ENCODE measurements at places on chromosomes 2 and 18. TPM values are rescaled to one million over a fixed set of nuclear protein-coding genes. Genes with fewer than 3 reads are reported as not detected.

ATL2 gene
- total RNA-seq = 47.8 TPM

TXNDC9 gene
- 27.5 TPM for total RNA-seq

GRB14 gene
- 0.83 TPM for total RNA-seq

TEKT4 gene
- not detected for total RNA-seq

SPP2 gene
- total RNA-seq = not detected

L3MBTL4 gene
- total RNA-seq = 0.59 TPM

MOGAT1 gene
- total RNA-seq = not detected

RGPD4 gene
- total RNA-seq = 0.18 TPM

LMAN1 gene
- total RNA-seq = 93.2 TPM

TRABD2A gene
- total RNA-seq = 0.21 TPM

ANTXR1 gene
- total RNA-seq = 144 TPM

- peaks cover 8% of the 10 kb centered on the region for H3K4me1 ChIP-seq
- no peaks in the 10 kb centered on the region for H3K36me3 ChIP-seq
- H3K27ac ChIP-seq = no peak overlapping the region
- no peak for DNase-seq
- peaks cover 25% of the 10 kb centered on the region for H3K27me3 ChIP-seq
Observed at GRCh38 chr2:64485961-64486360, 32.0 kb downstream of the LGALSL start.

GRCh38 chr2:42832289-42832634 is 39.9 kb upstream of the HAAO start:
- H3K27me3 ChIP-seq = no peaks in the 10 kb centered on the region
- no peak overlapping the region for H3K4me3 ChIP-seq
- no peaks in the 10 kb centered on the region for H3K36me3 ChIP-seq
- H3K27ac ChIP-seq = no peak overlapping the region
- H3K4me1 ChIP-seq = peaks cover 22% of the 10 kb centered on the region
- DNase-seq = no peak

GRCh38 chr18:70709144-70709543 is 420.3 kb downstream of the SOCS6 start:
- no peaks in the 10 kb centered on the region for H3K27me3 ChIP-seq
- no peak for DNase-seq
- no peak overlapping the region for H3K27ac ChIP-seq

- no peak overlapping the region for H3K27ac ChIP-seq
- no peak for DNase-seq
Observed at GRCh38 chr2:124778076-124778475, 753.0 kb downstream of the CNTNAP5 start.

DNA sequence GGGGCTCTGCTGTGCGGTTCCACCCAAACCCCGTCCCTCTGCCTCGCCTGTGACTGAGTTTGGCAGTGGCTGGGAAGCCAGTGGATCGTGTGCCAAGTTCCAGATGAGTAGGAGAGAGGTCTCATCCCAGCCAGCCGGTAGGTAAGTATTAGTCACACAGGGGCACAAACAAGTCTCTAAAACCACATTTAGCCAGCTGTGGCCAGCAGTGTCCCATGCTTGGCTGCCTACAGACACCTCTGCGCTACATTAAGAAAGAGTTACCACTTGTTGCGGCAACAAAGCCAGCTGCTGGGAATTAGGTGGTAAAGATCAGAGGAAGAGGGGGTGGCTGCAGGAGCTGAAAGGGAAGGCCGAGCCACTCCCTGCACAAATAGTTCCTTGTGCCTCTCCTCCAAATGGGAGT is 81.2 kb downstream of the GATA6 start:
- no peak for DNase-seq
- no peak overlapping the region for H3K4me3 ChIP-seq
- peaks cover 59% of the 10 kb centered on the region for H3K27me3 ChIP-seq
- H3K27ac ChIP-seq = no peak overlapping the region
- H3K36me3 ChIP-seq = no peaks in the 10 kb centered on the region
- peaks cover 1% of the 10 kb centered on the region for H3K4me1 ChIP-seq

DNA sequence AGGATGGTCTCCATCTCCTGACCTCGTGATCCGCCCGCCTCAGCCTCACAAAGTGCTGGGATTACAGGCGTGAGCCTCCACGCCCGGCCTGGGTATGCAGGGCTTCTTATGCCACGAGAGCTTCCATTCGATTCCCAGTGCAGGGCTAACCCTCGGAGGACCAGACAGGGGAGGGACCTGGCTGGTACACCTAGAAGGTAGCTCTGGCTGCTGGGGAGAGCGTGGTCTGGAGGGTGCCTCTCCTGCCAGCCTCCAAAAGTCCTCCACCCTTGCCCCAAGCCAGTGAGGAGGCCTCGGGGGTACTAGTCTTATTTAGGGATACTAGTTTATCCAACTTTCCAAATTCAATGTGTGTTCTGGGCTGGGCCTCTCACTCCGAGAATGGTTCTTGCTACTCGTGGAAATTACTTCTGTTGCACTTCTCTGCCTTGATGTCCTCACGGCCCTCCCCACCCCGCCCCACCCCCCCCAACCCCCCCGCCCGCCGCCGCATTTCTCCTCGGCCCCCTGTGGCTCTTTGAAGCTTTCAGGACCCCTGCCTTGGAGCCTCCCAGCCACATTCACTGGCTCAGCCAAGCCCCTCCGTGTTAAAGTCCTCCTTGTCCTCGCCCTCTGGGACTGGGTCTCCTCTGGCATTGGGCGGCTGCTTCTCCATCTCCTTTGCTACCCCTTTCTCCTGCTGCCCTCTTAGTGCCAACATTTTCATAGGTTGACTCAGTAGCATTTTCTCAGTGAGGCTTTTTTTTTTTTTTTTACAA is 143.0 kb upstream of the EPAS1 start:
- no peak overlapping the region for H3K4me3 ChIP-seq
- H3K36me3 ChIP-seq = peaks cover 5% of the 10 kb centered on the region
- DNase-seq = no peak
- no peak overlapping the region for H3K27ac ChIP-seq
- no peaks in the 10 kb centered on the region for H3K27me3 ChIP-seq

DNA sequence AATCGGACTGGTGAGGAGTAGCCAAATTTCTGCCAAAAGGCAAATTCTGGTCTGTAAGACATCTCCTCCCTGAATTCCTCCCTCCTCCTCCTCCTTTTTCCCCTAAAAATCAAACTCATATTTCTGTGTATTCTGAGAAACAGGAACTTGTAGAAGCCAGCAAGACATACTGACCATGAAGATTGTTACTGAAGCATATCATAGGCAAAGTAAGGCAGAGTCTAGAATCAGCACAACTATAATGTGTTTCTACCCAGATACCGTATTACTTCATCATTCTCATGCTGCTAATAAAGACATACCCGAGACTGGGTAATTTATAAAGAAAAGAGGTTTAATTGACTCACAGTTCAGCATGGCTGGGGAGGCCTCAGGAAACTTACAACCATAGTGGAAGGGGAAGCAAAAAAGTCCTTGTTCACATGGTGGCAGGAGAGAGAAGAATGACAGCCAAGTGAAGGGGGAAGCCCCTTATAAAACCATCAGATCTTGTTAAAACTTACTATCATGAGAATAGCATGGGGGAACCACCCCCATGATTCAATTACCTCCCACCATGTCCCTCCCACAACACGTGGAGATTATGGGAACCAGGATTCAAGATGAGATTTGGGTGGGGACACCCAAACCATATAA is 24.9 kb upstream of the EPC2 start:
- H3K27ac ChIP-seq = no peak overlapping the region
- H3K27me3 ChIP-seq = no peaks in the 10 kb centered on the region
- H3K36me3 ChIP-seq = no peaks in the 10 kb centered on the region

GRCh38 chr2:162782138-162782537 is 56.4 kb downstream of the KCNH7 start:
- H3K36me3 ChIP-seq = no peaks in the 10 kb centered on the region
- DNase-seq = no peak
- no peaks in the 10 kb centered on the region for H3K4me1 ChIP-seq
- no peak overlapping the region for H3K27ac ChIP-seq
- H3K27me3 ChIP-seq = no peaks in the 10 kb centered on the region

DNA sequence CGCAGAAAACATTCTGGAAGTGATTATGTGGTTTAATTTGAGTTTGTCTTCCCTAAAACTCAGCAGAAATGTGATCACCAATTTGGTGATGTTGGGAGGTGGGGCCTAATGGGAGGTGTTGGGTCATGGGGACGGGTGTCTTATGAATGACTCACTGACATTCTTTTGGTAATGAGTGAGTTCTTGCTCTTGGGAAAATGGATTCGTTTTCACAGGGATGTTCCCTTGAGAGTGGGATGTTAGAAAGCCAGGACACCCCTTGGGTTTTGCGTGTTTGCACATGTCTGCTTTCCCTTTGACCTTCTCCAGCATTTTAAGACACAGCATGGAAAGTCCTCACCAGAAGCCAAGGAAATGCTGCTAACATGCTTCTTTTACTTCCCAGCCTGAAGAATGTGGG is 321.5 kb upstream of the NT5C1B start:
- peaks cover 3% of the 10 kb centered on the region for H3K36me3 ChIP-seq
- no peak for DNase-seq
- H3K4me1 ChIP-seq = peaks cover 36% of the 10 kb centered on the region
- H3K27ac ChIP-seq = peak overlapping the region; percentile 92
- no peak overlapping the region for H3K4me3 ChIP-seq

GRCh38 chr2:238963161-238963970 is 115.5 kb downstream of the TWIST2 start:
- DNase-seq = peak; percentile 77
- peaks cover 13% of the 10 kb centered on the region for H3K4me1 ChIP-seq
- H3K36me3 ChIP-seq = no peaks in the 10 kb centered on the region
- H3K4me3 ChIP-seq = no peak overlapping the region

DNA sequence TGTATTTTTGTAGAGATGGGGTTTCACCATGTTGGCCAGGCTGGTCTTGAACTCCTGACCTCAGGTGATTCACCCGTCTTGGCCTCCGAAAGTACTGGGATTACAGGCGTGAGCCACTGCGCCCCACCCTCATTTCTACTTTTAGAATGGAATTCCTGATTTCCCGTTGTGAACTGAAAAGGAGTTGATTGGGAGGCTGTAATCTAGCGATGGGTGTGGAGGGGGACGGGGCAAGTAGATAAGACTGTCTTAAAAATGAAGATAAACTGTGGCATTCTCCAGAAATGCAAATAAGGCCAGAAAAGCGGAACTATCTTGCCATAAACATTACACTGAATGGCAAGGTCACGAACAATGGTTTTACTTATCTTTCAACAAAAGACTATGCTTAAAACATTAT is 135.4 kb downstream of the TRIB2 start:
- H3K36me3 ChIP-seq = no peaks in the 10 kb centered on the region
- peaks cover 7% of the 10 kb centered on the region for H3K4me1 ChIP-seq
- no peak overlapping the region for H3K27ac ChIP-seq
- H3K4me3 ChIP-seq = no peak overlapping the region
- DNase-seq = no peak

- no peak overlapping the region for H3K27ac ChIP-seq
- no peak overlapping the region for H3K4me3 ChIP-seq
- H3K36me3 ChIP-seq = no peaks in the 10 kb centered on the region
- H3K27me3 ChIP-seq = peaks cover 14% of the 10 kb centered on the region
- no peak for DNase-seq
Observed at GRCh38 chr2:30398084-30398873, 48.8 kb upstream of the LCLAT1 start.

- H3K27me3 ChIP-seq = no peaks in the 10 kb centered on the region
- no peak overlapping the region for H3K4me3 ChIP-seq
- DNase-seq = no peak
- peaks cover 6% of the 10 kb centered on the region for H3K4me1 ChIP-seq
Observed at GRCh38 chr2:33242845-33243244, 233.6 kb upstream of the RASGRP3 start.

DNA sequence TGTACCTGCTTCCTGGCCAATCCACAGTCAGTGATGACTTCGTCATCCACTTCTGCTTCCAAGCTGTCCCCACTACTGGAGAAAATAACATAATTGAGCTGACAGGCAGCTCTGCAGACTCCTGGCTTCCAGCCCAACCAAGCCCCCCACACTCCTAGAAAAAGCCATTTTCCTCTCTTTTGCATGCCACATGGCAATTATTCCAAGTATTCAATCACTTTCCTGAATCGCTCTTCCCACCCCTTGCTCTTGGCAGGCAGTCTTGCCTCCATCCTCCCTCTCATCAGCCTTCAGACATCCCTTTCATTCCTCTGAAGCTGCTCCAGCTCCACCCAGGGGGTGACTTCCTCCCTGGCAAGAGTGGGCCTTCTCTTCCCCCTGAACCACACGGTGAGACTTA is 14.3 kb upstream of the ST8SIA5 start:
- peaks cover 4% of the 10 kb centered on the region for H3K4me1 ChIP-seq
- H3K27me3 ChIP-seq = peaks cover 2% of the 10 kb centered on the region
- H3K4me3 ChIP-seq = no peak overlapping the region
- H3K36me3 ChIP-seq = no peaks in the 10 kb centered on the region
- H3K27ac ChIP-seq = no peak overlapping the region
- DNase-seq = no peak

DNA sequence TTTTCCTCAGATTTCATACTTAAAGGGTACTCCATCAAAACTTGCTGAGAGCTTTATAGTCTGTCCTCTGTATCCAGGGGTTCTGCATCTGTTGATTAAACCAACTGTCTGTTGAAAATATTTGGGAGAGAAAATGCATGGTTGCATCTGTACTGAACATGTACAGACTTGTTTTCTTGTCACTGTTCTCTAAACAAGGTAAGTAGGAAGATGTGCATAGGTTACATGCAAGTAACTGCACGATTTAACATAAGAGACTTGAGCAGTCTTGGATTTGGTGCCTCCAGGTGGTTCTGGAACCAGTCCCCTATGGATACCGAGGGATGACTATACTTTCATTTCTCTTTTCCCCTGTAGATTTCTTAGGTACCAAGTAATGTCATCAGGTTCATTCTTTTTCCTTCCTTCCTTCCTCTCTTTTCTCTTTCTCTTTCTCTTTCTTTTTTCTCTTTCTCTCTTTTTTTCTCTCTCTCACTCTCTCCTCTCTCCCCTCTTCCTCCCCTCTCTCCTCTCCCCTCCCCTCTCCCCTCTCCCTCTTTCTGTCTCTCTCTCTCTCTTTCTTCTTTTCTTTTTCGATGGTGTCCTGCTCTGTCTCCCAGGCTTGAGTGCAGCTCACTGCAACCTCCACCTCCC is 23.2 kb downstream of the ADNP2 start:
- no peaks in the 10 kb centered on the region for H3K27me3 ChIP-seq
- H3K4me1 ChIP-seq = peaks cover 11% of the 10 kb centered on the region
- DNase-seq = no peak
- H3K4me3 ChIP-seq = no peak overlapping the region
- peaks cover 33% of the 10 kb centered on the region for H3K36me3 ChIP-seq
- H3K27ac ChIP-seq = peak overlapping the region; percentile 24

DNA sequence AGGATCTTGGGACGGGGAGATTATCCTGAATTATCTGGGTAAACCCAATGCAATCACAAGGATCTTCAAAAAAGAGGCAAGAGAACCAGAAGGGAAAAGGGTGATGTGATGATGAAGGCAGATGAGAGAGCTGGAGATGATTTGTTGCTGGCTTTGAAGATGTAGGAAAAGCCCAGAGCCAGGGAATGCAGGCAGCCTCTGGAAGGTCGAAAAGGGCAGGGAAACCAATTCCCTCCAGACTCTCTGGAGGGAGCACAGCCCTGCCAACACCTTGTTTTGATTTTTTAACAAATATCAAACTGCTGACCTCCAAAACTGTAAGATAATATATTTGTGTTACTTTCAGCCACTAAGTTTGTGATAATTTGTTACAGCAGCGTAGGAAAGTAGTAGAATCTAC is 48.9 kb upstream of the IL1R2 start:
- DNase-seq = no peak
- H3K36me3 ChIP-seq = no peaks in the 10 kb centered on the region
- peaks cover 37% of the 10 kb centered on the region for H3K27me3 ChIP-seq
- H3K4me1 ChIP-seq = no peaks in the 10 kb centered on the region
- no peak overlapping the region for H3K27ac ChIP-seq
- no peak overlapping the region for H3K4me3 ChIP-seq

Measured in osteocyte (in vitro differentiated cells).